Activated naive CD4-positive, alpha-beta T cell (primary cell): ENCODE measurements at places on chromosomes 11 and 22.
A peak's percentile ranks its signal among the peaks of the same experiment; 100 is the strongest.

DNA sequence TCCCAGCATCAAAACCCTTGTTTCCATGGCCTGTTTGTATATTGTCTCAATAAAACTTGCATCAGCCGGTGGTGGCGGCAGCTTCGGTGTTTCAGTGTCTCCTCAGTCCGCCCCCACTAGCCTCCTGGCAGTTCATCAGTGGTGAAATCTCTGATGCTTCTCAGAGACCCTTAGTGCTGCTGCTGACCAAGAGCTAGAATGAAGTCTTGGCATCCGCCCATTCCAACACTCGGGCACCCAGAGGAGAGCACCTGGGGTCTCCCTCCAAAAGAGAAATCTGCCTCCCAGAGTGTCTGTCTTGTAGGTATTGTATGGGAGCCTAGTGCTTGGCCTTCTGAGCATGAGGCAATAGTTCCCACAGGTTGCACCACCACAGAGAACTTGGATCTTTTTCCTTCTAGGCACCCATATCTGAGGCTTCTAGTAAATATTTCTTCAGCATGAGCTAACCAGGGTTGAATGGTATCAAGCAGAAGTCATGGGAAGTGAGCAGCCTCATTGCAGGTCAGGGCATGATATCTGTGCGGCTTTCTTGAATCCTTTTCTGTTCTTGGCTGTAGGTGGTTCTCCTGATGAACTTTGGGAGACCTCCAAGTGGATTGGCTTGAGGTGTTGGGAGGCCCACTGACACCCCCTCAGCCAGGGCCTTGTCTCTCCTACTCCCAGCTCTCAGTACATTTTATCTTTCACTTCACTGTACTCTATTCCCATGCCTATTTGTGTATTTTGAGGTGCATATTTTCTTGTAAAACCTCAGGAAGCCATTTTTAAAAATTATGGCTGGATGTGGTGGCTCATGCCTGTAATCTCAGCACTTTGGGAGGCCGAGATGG is 13.2 kb upstream of the AIFM3 start:
- DNase-seq: no peak

GRCh38 chr22:30047364-30047738 is 32.9 kb upstream of the HORMAD2 start:
- no peak for DNase-seq

GRCh38 chr22:16834971-16835370 is 9.8 kb upstream of the XKR3 start:
- no peak for DNase-seq

- no peak for DNase-seq
These were observed 248.3 kb downstream of the MIAT start for GRCh38 chr22:26905640-26906039.

- no peak for DNase-seq
These were observed 71.6 kb downstream of the PRMT3 start for GRCh38 chr11:20458905-20459632.

DNA sequence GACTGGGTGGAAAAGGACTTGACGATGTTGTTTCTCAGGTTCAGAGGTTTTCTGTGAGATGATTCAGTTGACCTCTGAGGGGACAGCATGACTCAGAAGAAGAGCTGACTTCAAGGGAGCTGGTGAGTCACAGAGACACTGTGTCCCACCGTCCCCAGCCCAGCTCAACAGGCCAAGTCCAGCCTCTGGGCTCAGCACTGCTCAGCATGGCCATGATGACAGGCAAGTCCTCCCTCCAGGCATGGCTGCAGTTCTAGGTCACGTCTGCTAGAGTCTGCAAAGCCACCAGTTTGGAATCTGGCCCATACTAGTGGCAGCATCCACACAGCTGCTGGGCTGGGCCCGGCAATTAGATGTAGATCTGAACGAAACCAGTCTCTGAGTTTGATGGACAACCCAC is 12.9 kb downstream of the TRIM29 start:
- DNase-seq: no peak

- DNase-seq: no peak
These were observed 13.5 kb downstream of the SPTBN2 start for GRCh38 chr11:66715346-66716085.

DNA sequence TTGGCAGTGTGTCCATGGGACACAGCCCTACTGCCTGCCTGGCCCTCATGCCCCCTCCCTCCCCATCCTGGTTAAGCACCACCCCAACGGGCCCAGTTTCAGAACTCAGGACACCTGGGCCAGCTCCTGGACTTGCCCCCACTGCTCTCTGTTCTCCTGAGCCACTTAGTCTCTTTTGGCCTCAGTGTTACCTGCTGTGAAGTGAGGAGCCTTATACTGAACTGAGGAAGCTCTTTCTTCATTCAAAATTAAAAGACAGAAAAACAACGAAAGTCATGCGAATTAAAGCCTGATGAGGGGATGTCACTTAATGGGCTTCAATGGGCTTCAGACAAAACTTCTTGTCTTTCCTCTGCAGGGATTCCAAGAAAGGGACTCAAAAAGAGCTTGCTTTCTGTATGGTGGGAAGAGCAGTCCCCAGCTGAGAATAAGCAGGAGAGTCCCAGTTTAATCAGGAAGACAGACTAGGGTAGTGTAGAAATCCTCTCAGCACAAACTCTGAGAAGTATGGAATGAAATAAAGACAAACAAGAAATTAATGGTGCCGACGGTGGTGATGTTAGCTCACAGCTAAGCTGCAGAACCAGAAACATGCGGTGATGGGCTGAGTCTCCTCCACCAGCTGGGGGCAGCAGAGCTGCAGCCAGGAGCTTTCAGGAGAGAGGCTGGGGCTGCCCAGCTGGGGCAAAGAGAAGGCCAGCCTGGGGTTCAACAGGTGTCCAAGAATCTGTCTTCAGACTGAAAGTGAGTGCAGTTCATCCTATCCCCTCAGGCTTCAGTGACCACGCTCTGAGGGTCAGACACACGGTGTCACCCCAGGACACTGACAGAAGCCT is 101.0 kb downstream of the GGTLC2 start:
- peak; percentile 8 for DNase-seq

DNA sequence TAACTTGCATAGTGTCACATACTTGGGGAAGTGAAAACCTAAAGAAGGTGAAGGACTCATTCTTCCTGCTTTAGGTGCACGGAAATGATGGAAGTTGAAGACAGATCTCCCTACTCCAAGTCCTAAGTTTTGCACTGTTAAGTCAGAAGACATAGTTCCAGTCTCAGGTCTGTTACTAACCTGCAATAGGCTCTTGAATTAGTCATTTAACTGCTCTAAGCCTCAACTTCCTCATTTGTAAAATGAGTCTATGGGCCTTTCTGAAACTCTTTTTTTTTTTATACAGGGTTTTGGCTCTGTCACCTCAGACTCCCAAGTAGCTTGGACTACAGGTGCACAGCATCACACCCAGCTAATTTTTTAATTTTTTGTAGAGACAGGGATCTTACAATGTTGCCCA is 30.8 kb upstream of the POU2AF1 start:
- DNase-seq: no peak

DNA sequence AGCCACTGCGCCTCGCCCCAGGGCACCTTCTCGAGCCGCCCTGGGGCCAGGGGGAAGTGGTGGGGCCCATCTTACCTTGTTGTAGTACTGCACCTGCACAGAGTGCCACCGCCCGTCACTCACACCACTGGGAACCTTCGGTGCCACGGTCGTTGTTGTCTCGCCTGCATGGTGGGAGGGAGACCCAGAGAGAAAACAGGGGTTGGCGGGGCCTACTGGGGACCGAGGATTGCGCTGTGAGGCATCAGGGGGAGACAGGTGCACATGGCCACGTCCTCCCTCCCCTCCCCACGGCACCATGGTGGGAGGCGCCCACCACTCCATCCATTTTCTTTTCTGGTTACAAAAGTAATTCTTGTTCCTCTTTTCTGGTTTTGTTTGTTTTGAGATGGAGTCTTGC is 97.8 kb downstream of the TRMU start:
- DNase-seq: no peak

GRCh38 chr11:68311160-68312116 is 953 bp upstream of the LRP5 start:
- DNase-seq: no peak

DNA sequence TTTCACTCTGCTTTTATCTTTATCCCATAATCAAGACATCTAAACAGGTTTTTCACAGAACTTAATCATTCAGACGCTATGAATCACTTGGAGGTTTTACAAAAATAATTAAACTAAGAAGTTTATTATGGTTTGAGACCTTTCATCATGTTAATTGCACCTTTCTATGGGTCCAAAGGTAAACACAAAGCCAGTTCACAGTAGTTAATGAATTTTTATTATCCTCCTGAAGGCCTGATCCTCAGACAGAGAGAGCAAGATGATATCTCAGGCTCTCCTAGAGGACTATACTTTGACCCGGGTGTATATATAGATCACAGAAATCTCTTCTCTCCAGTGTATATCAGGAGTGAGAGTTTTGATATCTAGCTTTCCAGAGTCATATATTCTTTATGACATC is 1044.3 kb upstream of the RAG2 start:
- DNase-seq: no peak

DNA sequence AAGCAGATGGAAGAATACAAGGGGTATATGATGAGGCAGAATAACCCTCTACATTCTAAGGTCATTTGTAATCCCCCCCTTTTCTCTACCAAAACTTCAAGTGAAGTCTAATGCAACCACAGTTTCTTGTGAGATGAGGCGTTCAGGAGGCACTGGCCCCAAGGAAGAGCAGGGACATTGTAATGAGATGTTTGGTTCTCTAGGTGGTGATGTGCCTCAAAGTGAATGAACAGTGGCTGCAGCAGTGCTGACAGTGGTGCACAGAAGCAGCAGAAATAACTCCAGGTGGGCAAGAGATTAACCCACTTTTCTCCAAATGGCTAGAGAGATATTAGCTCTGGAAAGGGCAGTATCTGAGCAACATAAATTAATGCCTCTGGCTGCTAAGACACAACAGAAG is 33.8 kb downstream of the PDGFD start:
- DNase-seq: no peak

DNA sequence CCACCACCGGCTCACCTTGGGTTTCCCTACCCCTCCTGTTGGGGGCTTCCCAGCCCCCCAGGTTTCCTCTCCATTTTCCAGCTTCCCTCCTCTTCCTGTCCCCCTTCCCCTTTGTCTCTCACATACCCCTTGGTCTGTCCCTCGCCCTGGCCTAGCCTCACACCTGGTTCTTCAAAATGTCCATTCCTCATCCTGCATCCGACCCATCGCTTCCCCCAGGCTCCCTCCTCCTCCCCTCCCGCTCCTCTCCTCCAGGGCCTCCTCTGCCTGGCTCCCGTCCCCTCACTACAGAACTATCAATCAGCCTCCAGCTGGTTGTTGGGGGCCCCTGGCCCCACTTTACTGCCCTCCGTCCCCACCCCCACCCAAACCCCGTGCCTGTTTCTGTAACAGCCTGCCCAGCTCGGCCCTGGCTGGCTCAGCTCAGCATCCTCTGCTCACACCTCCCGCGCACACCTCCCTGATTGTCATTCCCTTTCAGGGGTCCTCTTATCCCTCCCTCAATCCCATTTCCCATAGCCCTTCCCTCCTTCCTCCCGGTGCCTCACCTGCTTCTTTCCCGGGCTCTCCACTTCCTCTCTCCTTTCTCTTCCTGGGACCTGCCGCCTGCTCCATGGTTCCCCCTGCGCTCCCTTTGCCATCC is 1.2 kb downstream of the CNIH2 start:
- no peak for DNase-seq

GRCh38 chr11:45754261-45754709 is 50.7 kb upstream of the SLC35C1 start:
- DNase-seq: no peak

GRCh38 chr22:43658823-43659222 is 153.3 kb downstream of the EFCAB6 start:
- DNase-seq: no peak

GRCh38 chr11:85619499-85619898 is 7.6 kb downstream of the DLG2 start:
- no peak for DNase-seq

DNA sequence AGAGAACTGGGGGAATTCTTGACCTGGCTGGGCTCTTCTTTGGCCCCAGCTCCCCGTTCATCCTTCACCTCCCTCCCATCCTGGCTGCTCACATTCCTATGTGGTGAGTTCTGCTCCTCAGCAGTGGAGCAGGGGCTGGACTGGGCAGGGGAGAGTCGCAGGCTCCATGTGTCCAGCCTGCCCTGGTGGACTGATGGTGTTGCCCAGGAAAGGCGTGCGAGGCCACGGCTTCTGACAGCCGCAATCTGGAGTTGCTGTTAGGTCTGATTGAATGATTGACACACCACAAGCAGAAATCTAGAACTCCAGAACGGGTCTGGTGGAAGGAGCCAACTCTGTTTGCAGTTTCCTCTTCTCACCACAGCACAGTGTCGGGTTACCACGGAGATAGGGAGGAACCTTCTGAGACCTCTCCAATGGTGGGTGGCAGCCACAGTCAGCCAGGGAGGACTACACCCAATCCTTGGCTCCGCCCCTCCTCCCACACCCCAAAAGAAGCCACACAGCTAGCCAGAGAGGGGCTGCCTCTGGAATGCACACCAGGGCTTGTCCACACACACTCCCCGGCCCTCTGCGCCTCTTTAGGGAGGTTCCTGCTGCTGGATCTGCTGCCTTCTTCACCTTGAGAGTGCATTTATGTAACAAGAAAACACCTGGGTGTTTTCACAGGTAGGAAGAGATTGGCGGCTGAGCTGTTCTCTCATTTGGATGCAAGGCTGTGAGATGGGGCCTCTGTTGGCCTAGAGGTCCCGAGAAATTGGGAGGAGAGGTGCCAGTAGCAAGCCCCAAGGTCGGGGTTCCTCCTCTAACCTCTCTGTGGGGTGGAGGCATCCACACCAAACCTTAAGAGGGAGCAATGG is 56.4 kb upstream of the CD44 start:
- peak; percentile 44 for DNase-seq

GRCh38 chr11:31955838-31956237 is 135.0 kb upstream of the RCN1 start:
- no peak for DNase-seq

DNA sequence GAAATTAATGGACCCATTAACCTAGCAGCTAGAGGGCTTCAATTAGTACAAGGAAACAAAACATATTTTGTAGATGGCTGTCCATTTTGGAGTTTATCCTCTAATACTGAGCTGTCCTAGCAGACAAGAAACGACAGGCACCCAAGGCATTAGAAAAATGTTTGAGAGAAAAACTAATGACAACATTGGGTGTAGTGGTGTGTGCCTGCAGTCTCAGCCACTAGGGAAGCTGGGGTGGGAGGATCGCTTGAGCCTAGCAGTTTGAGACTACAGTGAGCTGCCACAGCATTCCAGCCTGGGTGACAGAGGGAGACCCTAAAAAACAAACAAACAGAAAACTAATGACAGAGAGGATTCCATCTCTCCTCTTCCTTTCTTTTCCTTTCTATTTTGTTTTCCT is 1.5 kb downstream of the A4GALT start:
- no peak for DNase-seq

DNA sequence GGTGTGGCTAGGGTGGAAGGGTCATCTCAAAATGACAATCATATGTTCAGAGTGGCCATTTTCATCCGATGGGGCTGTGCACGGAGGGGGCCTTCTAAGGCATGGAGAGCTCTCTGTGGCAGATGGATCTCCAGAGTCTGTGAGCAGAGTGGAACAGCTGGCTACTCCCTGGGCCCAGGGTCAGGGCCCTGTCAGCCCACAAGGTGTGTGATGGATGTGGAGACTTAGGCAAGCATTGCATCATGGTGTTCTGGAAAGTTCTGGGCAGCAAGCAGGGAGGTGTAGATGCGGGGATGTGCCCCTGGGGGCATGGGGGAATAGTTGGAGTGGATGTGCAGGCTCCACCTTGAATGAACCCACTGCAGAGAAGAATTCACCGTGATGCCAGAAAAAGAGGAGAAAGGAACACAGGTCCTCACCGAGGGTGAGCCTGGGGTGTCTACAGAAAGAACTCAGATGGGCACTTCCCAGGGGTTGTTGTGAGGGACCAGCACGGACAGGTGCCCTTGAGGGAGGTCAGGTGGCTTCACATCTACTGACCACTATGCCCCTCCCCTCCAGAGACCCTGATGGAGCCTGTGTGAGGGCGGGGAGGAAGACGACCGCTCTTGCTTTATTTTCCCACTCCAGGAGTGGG is 51.1 kb downstream of the CHRDL2 start:
- DNase-seq: no peak
